GM10248 (cell line): ENCODE measurements at places on chromosomes 5 and 9.

GRCh38 chr9:112239708-112240107 lies 64.6 kb upstream of the SUSD1 start:
- DNase-seq, result no peak

- DNase-seq, result no peak
Observed at GRCh38 chr5:81794226-81794625, 43.3 kb upstream of the SSBP2 start.

GRCh38 chr5:79850316-79850822 lies 140.7 kb downstream of the MTX3 start:
- no peak for DNase-seq

GRCh38 chr9:27368316-27368985 lies 71.5 kb upstream of the EQTN start:
- no peak for DNase-seq

DNA sequence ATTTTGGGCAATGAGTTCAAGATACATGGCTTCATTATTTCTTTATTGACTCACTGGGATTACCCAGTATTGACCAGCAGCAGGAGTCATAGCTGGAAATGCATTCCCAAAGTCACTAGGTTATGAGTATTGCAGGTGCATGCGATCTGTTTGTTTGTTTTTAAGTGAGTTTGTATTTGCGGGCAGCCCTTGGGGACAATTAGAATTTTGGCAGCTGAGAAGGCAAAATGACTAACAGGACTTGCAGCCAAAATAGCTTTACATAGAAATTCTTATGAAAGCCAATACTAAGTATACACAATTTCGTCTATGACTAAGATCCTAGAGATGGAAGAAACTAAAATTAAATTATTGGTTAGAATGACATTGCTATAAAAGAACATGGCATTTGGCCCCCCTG lies 18.1 kb upstream of the RGMB start:
- no peak for DNase-seq

GRCh38 chr9:69389437-69389995 lies 64.5 kb downstream of the ENTREP1 start:
- DNase-seq, result no peak

DNA sequence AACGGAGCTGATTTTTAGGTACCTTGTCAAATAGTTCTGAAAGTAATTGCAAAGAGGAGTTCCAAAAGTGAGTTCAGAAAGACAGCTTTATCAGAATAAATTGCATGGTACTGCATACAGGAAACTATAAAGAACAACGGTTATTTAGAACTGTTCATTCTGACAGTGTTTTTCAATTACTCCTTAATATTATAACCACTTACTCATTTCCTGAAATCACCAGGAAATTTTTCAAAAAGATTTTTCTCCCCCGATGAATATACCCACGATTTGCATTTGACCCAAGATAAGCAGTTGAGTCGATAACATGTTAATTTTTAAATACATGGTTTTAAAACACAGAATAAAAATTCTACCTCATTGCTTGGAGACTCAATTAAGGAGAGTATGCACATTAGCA lies 9.4 kb downstream of the DOCK8 start:
- DNase-seq, result no peak

DNA sequence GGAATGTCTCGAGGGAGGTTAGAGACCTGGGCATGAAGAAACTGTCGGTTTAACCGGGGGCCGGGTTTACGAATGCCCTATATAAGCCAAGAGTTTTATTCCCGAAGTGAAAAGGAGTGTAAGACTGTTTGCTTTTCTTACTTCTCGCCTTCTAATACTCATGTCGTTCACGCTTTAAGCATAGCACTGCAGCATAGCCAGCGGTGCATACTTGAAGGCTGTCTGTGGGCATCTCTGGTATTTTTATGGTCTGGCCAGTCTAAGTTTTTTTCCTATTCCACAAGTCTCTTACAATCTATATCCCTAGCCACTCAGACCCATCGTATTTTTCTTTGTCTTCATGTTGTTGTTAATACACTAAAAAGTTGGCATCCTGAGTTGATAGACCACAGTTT lies 1.2 kb downstream of the UHRF2 start:
- no peak for DNase-seq
